Vagina (tissue), 2 donors: ENCODE measurements at places on chromosomes 3 and 15.

DNA sequence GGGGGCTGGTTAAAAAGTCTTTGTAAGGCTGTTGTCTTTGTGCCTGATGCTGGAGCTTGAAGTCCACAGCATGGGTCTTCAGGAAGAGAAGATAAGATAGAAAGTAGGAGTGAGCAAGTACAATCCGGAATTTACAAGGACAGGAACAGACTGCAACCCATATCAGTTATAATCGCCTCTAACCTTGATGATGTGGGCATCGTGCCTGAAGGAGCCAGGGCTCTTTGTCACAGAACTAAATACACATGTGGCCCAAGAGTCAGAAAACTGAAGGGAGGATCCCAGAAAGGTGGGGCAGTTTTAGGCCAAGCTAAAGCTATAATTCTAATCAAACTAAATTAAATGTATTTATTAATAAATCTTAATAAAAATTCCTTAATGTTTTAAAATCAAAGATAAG lies 132.2 kb downstream of the TMCO5A start:
- DNase-seq: no peak

DNA sequence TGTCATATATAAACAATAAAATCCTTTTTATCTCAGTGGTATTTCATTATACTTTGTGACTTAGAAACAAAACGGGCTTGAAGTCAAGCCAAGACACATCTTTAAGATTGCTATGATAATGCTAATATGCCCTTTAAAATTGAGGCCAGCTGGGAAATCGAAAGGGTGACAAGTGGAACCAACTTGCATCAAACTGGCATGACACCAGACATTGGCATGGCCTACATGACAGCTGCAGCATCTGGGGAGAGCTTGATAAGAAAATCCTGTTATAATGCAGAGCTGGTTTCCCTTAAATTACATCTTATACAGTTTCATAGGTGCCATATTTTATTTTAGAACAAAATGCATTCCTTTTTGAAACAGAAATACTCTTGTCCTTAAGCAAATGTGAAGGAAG lies 325.2 kb downstream of the ZBBX start:
- no peak for DNase-seq

- DNase-seq: no peak
These were observed 66.2 kb downstream of the SAMMSON start for GRCh38 chr3:70065696-70066253.

DNA sequence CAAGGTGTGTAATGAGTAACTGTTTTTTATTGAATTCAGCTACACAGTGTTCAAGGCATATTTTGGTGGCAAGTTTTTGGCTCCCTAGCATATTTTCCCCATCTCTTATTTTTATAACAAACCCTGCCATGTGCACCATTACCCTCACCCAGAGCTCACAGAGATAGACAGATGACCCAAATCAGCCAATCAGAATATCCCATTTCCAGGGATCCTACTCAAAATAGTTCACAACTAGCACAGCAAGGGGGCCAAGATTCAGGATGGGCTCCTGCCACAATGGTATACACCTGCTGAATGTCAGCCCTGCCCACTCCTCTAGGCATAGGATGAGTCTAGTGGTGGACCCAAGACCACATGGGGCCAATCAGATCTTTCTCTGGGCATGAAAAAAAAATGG lies 78.8 kb upstream of the SETMAR start:
- no peak for DNase-seq

DNA sequence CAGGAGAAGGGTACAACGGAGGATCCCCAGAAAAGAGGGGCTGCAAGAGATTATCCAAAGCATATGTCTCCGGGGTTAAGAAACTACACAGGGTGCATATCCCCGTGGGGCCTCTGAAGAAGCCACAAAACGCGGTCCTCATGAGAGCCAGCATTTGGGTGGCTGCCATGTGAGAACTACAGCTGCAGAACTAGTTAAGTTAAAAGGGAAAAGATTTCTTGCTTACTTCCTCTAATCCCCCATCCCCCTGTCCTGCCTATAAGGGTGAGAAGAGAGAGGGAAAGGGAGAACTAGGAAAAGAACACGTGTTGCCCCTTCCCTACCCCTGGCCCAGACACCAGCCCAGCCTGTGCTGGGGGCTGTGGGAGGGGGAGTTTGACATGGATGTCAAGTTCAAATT lies 70.4 kb upstream of the PCSK6 start:
- no peak for DNase-seq

DNA sequence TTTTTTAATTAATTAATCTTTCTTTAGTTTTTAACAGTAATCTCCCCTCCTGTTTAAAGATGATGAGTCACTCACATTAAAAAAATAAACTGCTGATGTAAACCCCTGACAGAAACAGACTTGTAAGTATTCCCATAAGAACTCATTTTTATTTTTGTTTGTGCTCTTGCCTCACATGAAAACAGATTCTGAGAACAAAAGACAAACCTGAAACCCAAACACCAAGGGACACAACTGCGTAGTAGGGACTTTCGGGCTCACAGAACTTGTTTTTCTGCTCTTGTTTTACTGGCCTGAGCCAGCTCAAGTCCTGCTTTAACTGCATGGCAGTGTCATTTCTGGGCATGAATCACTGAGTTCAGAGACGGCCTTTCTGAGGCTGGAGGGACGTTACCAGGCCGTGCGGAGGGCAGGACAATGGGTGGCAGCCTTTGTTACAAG lies 600.8 kb downstream of the FOXP1 start:
- no peak for DNase-seq

- no peak for DNase-seq
These were observed 1.5 kb downstream of the C2CD4A start for GRCh38 chr15:62068071-62068809.

- no peak for DNase-seq
These were observed 64.8 kb downstream of the RBMS3 start for GRCh38 chr3:29345516-29346300.

- DNase-seq: no peak
These were observed 128.7 kb downstream of the APBA2 start for GRCh38 chr15:29014493-29014892.

GRCh38 chr3:13213911-13214846 lies 140.9 kb upstream of the IQSEC1 start:
- no peak for DNase-seq

GRCh38 chr15:78024519-78024870 lies 53.0 kb downstream of the TBC1D2B start:
- DNase-seq: no peak

DNA sequence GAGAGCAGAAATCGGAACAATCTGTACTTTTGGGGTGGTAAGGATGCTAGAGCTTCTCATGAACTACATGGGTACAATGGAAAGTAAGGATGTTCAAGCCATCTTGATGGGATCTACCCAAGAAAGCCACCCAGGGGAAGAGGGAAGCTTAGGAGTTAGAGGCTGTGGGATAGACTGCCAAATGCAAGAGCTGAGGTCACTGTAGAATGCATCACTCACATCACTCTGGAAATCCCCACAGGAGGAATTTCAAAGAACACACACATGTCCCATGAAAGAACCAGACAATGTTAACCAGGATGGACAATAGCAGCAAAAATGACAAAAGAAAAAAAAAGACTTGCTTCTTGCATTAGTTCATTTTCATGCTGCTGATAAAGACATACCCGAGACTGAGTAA lies 32.8 kb upstream of the UBE2E2 start:
- no peak for DNase-seq

- no peak for DNase-seq
These were observed 40.2 kb downstream of the IDH2 start for GRCh38 chr15:90062023-90062442.

- DNase-seq: no peak
These were observed 13.8 kb upstream of the PPP4R2 start for GRCh38 chr3:72982609-72983366.

DNA sequence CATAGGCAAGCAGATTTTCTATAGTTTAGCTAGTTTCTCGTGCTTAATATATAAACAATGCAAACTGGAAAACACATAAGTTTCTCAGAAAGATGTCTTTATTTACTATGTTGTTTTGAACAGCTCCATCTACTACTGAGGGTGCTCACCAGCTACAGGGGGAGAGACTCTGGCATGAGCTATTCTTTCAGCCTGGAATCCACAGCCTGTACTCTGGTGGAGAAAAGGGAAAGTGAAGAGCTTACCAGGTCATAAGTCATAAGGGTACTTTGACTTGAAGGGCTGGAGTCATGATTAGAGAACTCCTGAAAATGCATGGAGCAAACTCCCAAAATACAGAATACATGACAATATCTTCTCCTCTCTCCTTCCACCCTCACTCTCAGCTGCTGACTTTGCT lies 4.4 kb upstream of the AVEN start:
- no peak for DNase-seq

DNA sequence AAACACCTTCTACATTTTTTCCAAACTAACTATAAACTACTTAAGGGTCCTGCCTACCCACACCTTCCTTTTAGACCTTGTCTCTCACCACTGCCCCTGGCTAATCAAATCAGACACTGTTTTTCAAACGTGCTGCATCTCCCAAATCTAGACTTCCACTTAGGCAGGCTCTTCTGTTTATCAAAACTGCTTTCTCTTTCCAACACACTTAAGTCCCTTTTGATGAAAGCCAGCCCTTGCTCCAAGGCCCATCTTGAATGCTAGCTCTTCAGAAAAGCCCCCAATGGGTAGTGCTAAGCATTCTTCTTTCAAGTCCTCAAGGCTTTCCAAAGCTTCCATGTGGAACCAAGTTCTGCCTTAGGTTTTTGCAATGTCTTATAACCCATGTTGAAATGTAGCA lies 888.3 kb downstream of the TUSC7 start:
- DNase-seq: no peak

- no peak for DNase-seq
These were observed 119.3 kb upstream of the SLC7A14 start for GRCh38 chr3:170705131-170705530.

DNA sequence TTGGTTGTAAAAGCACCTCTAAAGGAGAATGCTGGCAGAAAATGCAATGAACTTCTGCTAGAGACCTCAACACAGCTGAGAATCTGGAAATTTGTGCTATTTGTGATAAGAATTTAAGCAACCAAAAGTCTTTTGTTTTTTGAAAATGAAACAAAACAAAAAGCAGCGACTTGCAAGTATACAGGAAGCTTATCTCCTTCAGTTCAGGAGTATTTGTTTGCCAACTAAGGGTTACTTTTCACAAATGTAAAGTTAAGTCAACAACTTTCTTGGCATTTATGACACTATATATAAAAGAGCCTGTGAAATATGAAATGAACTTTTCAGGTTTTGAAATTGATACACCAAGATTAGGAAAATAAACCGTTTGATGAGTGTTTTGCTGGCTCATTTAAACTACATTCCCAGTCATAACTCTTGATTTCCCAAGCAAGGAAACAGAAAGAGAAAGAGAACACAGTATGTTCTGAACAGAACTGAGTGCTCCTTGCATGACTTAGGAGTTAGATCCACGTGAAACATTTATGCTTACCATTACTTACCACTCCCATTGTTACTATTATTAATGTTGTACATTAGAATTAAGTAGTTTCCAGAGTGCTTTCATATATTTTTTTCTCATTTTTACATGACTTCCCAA lies 92.3 kb upstream of the COL8A1 start:
- DNase-seq: no peak

DNA sequence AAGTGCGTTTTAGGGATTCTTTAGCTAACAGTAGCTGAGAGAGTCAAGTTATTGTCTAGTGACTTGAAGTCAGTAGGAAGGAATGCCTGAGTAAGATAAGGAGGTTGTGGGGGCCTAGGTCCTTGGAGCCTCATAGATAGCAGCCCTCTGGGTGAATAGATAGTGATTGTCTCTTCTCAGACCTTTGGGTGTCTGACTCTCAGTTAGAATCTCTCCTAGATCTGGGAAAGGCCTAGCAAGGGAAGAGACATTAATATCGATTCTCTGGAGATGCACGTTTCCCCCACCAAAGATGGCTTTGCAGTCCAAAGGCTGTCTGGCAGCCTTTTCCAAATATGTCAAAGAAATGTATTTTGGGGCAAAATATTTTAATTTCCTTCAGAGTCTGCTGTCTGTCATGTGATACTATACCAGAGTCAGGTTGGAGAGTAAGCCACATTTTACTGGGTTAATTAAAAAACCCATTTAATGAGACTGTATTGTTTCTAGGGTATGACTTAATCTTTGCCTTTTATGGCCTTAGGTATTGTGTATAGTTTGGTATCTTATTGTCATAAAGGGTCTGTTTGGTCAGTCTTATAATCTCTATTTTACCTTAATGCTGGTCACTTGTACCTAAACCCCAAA lies 92.2 kb downstream of the ST6GAL1 start:
- no peak for DNase-seq

DNA sequence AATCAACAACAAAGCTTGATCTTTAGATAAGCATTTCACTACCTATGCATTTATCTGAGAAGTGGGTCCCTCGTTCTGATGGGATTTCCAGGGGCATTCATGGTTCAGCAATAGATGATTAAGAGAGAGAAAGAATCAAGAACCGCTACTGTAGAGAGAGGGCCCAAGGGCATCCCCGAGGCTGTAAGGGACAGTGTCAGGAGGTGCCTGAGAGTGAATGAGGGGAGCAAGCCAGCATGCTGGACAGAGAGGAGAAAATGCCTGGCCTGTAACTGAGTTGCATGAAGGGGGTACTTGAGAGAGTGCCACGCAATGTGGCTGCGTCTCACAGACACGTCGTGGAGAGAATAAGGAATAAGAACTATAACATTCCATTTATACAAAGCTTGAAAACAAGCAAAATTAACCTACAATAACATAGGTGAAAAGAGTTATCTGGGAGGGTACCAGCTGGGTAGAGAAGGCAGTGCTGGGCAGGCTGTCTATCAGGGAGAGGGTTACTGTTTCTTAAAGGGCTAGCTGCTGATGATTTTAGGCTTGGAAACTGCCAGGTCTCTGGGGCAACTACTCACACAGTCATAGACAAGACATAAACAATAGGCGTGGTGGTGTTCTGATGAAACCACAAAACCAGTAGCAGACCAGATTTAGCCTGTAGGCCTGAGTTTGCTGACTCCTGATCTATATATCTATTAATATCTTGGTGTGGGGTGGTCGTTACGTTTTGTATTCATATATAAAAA lies 374.6 kb upstream of the CFAP20DC start:
- DNase-seq: no peak
